ENCODE measurements at places on chromosomes 7 and 10.
A peak's percentile ranks its signal among the peaks of the same experiment; 100 is the strongest.

GRCh38 chr7:131011976-131012375 lies 278.0 kb upstream of the KLF14 start:
- no peak for DNase-seq

DNA sequence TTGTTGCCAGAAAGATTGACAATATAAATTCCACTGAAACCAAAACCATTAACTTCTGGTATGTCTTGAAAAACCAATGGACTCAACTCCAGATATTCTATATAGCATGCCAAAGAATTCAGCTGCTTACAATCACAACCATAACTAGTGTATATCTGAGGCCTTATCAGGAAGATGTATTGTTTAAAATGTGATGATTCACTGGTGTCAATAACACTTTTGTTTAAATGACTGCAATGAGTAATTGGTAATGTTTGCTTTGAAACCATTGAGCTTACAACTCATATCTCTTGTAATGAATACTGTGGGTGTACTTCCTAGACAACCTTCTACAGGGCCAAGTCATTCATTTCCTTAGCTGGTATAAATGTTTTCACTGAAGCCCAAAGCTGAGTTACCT lies 727.9 kb upstream of the KCND2 start:
- no peak for DNase-seq

GRCh38 chr7:20796500-20796899 lies 9.8 kb upstream of the SP8 start:
- no peak for DNase-seq

DNA sequence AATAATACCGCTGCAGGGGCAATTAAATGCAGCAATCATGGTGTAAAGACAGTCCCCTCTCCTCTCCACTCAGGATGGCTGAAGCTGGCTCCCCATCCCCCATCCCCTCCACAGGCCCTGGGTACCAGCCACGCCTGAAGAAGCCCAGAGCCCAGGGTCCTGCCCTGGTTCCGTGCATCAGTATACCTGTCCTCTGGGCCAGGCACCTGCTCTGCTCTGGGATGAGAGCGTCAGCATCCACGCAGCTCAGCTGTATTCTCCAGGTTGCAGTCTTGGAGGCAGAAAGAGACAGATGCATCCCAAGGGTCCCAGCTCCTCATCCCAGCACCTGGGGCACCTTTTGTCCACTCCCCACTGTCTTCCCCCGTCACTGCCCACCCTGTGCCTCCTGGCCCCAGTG lies 233.8 kb downstream of the TCERG1L start:
- no peak for DNase-seq

GRCh38 chr10:60564475-60564874 lies 174.8 kb upstream of the ANK3 start:
- DNase-seq, result no peak

DNA sequence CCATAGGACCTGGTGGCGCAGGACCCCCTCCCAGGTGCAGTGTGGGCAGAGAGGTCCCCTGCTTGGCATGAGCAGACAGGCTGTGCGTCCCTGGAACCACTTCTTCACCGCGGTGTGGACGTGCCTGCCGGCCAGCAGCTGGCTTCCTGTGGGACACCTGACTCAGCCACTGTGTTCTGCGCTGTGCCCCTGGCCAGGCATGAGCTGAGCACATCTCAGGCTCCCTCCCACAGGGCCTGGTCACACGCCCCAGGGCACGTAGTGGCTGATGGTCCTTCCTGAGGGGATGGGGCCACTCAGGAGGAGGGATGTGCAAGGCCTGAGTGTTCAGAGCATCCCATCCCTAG lies 3.5 kb upstream of the DEPP1 start:
- peak; percentile 29 for DNase-seq

GRCh38 chr7:96041171-96041570 lies 268.8 kb downstream of the DYNC1I1 start:
- DNase-seq, result no peak

Data from Caco-2 (cell line).